ENCODE measurements at places on chromosomes 13 and 19.

DNA sequence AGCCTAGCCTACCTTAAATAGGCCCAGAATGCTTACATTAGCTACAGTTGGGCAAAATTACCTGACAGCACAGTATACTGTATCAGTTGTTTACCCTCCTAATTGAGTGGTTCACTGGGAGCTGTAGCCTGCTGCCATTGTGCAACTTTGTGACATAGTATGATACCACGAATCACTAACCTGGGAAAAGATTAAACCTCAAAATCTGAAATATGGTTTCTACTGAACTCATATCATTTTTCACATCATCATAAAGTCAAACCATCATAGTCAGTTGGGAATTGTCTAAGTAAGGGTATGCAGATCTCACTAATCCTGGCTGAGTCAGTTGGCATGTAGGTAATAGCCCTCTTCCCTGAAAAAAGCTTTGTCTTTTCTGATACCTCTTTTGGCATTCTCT is 9.2 kb downstream of the PAN3 start:
- no peak overlapping the region for H3K27ac ChIP-seq
- H3K27me3 ChIP-seq: no peaks in the 10 kb centered on the region
- no peak overlapping the region for H3K4me3 ChIP-seq
- peaks cover 3% of the 10 kb centered on the region for H3K4me1 ChIP-seq
- H3K36me3 ChIP-seq: peaks cover 38% of the 10 kb centered on the region

- H3K27me3 ChIP-seq: peaks cover 46% of the 10 kb centered on the region
- H3K27ac ChIP-seq: no peak overlapping the region
- no peak for DNase-seq
Measured at GRCh38 chr13:28822801-28823200, 2.7 kb downstream of the MTUS2 start.

DNA sequence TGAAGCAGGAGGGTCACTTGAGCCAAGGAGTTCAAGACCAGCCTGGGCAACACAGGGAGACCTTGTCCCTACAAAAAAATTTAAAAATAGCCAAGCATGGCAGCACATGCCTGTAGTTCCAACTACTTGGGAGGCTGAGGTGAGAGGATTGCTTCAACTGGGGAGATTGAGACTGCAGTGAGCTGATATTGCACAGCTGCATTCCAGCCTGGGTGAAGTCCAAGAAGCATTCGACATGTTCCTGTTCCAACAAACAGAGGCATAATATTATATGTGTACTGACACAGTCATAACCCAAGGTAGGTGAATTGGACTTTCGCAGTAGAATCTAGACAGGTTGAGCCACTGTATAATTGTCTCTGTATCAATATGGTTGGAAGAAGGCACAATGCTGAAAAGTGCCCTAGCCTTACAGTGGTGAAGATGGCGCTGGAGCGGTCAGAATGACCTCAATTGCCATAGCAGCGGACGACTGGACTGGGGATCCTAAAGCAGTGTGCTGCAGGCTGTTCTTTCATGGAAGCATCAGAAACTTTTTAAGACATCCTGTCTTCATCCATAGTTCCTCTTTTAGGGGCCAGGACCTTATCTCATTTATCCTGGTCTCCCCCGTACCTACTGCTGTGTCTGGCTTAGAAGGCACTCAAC is 112.0 kb upstream of the CLDN10 start:
- H3K27me3 ChIP-seq: no peaks in the 10 kb centered on the region
- H3K36me3 ChIP-seq: no peaks in the 10 kb centered on the region
- H3K4me1 ChIP-seq: no peaks in the 10 kb centered on the region
- no peak overlapping the region for H3K27ac ChIP-seq
- DNase-seq: no peak
- no peak overlapping the region for H3K4me3 ChIP-seq

- H3K4me3 ChIP-seq: no peak overlapping the region
- no peak overlapping the region for H3K27ac ChIP-seq
- H3K27me3 ChIP-seq: no peaks in the 10 kb centered on the region
Measured at GRCh38 chr19:2800506-2800905, 15.2 kb downstream of the THOP1 start.

GRCh38 chr13:39197647-39198007 is 159.4 kb downstream of the NHLRC3 start:
- no peak for DNase-seq
- H3K36me3 ChIP-seq: no peaks in the 10 kb centered on the region
- no peak overlapping the region for H3K27ac ChIP-seq
- H3K4me3 ChIP-seq: no peak overlapping the region

Measured in endodermal cell (in vitro differentiated cells).